ENCODE measurements at places on chromosomes 4 and X.
A peak's percentile ranks its signal among the peaks of the same experiment; 100 is the strongest.

GRCh38 chr4:38354872-38355271 lies 309.1 kb upstream of the KLF3 start:
- no peak for DNase-seq

GRCh38 chr4:8765631-8766590 lies 105.7 kb downstream of the HMX1 start:
- DNase-seq = no peak

DNA sequence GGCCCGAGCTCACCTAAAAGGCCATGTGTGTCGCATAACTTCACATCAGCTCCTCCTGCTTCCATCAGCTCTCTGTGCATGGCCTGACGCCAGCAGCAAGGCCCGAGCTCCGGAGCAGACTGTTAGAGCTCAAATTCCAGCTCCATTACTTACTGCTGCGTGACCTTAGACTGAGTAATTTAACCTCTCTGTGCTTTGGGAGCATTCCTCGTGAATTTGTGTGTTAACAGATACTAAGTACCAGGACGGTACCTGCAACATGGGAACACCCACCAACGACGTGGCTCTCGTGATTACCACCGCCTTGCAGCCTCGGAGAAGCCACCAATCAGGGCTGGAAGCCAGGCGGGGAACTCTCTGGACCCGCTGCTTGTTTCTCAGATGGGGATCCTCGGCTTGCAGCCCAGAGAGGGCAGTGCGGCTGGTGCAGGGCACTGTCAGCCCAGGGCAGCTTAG lies 12.9 kb downstream of the LETM1 start:
- no peak for DNase-seq

DNA sequence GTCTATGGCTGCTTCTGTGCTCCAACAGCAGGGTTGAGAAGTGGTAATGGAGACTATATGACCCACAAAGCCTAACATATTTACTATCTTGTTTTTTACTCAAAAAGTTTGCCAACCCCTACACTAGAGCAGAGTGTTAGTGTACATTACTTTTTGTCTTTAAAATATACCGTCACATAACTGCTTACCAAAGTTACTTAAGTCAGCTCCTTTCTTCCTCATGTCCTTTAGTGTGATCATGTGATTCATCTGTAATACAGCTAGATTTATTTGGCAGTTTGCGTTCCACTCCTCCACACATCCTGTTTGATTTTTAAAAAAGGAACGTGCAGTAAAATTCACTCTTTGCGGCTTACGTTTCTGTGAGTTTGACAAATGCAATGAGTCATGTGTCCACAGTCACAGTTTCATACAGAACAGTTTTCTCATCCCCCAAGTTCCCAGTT lies 162.4 kb upstream of the GPRIN3 start:
- DNase-seq = no peak

- DNase-seq = no peak
These were observed 25.6 kb upstream of the MSANTD1 start for GRCh38 chr4:3223346-3223745.

- DNase-seq = no peak
These were observed 50.4 kb upstream of the PTPN13 start for GRCh38 chr4:86543560-86544309.

GRCh38 chrX:46584736-46585135 lies 11.2 kb downstream of the CHST7 start:
- DNase-seq = no peak

DNA sequence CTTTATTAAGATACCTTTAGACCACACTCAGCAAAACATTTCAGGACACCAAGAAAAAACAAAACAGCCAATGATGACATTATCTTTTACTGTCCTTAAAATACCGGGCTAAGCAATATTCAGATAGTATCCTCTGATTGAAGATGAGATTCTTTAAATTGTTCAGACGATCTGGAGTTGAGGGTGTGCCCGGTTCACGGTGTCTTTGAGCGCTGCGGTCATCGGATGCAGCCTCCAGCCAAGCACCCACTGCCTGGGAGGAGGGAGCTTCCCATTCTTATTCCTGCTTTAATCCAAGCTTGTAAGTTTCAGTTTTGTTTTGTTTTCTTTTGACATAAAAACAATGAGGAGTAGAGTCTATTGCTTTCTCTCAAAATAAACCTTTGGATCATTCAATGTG lies 14.1 kb downstream of the FAM149A start:
- DNase-seq = no peak

GRCh38 chr4:140176735-140177134 lies 22.8 kb upstream of the MAML3 start:
- no peak for DNase-seq

- DNase-seq = no peak
These were observed 175.5 kb downstream of the DHRSX start for GRCh38 chrX:2325076-2325784.

- DNase-seq = no peak
These were observed 74.9 kb downstream of the TBL1X start for GRCh38 chrX:9539605-9540387.

GRCh38 chr4:5199912-5200311 lies 148.6 kb downstream of the STK32B start:
- peak; percentile 34 for DNase-seq

DNA sequence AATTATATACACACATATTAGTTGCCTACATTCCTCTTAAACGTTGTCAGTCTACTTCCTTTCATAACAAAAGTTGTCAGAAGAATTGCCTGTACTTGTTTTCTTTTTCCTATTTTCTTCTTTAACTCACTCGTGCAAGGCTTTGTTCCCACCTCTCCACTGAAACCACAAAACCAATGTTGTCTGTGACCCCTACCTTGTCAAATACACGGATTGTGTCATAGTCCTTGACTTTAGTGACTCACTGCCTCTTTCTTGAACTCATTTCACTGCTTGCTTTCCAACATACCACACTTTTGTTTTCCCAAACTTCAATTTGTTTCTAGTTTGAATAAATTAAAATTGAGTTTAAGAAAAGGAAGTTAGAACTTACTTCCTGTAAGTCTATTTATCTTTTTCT lies 283.9 kb upstream of the AGA start:
- DNase-seq = no peak

- DNase-seq = no peak
These were observed 93.8 kb downstream of the INPP4B start for GRCh38 chr4:142752202-142752786.

DNA sequence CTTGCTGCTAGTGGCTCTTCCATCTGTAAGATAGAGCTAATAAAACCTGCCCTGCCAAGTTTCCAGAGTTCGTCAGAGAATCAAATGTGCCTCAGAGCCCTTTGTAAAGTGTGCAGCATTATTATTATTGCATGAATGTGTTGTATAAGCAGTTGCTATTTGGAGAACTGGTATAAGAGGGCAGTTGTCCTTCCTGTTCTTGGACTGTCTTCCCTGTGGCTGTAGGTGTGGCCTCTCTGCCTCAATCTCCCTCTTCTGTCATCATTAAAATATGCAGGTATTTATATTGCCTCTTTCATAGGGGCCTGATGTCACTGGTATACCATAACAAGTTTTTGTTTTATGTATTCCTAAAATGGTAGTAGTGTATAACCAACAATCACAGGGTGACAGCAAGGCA lies 3.8 kb downstream of the MTM1 start:
- no peak for DNase-seq

- DNase-seq = no peak
These were observed 101.5 kb downstream of the DHX15 start for GRCh38 chr4:24482871-24483270.

DNA sequence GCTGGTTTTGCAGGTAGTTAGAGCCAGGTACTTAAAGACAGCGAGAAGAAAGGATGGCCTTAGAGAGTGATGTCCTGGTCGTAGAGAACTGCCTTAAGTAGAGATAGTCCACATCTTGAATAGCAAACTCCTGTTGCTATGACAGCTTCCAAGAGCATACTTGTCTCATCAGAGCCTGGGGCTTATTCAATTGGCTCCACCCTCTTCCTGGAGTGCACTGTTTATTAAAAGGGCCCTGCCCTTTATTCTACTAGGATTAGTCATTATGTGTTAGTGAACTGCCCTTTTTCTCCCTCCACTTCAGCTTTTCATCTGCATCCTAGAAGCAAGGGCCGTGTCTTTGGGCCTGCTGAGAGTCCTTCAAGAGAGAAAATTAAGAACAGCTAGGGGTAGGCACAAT lies 94.5 kb upstream of the EOLA2 start:
- no peak for DNase-seq

- no peak for DNase-seq
These were observed 172.6 kb downstream of the RBM46 start for GRCh38 chr4:154953691-154954090.

GRCh38 chr4:128600996-128601871 lies 208.3 kb upstream of the JADE1 start:
- peak; percentile 44 for DNase-seq

GRCh38 chrX:141936080-141936479 lies 32.4 kb downstream of the MAGEC1 start:
- DNase-seq = no peak

- DNase-seq = no peak
These were observed 18.7 kb downstream of the TMEM150C start for GRCh38 chr4:82543131-82543530.

- peak; percentile 24 for DNase-seq
These were observed 49.7 kb downstream of the TMPRSS11F start for GRCh38 chr4:68079928-68080327.

DNA sequence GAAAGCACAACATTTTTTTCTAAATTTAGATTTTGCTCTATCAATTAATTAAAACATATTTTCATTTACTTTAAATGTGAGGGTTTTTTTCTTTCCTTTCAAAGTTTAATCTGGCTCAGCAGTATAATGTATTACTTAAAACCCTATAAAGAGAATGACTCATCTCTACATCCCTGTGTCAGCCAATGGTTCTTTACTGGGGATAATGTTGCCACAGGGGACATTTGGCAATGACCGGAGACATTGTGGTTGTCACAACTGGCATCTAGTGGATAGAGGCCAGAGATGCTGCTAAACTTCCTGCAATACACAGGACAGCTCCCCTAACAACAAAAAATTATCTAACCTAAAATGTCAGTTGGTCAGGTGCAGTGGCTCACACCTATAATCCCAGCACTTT lies 53.8 kb downstream of the SYNPO2 start:
- no peak for DNase-seq

- DNase-seq = peak; percentile 58
These were observed 74.3 kb downstream of the WFS1 start for GRCh38 chr4:6343939-6344408.

DNA sequence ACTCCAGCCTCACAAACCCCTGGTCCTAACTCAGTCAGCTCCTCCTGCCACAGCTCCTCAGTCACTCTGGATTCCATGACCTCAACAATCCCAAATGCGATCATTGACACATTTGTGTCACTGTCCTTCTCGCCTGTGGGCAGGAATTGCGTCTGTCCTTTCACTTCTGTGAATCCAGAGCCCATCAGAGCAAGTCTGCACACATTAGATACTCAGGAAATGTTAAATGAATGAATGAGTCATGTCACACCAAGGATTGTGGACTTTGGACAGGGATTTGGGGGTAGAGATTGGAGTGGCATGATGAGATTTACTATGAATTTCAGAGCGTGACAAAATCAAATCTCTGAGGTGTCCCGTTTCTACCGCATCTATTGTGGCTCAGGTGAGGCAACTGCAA lies 11.8 kb upstream of the CLDN24 start:
- no peak for DNase-seq

- no peak for DNase-seq
These were observed 133.0 kb upstream of the TMLHE start for GRCh38 chrX:155745792-155746191.

DNA sequence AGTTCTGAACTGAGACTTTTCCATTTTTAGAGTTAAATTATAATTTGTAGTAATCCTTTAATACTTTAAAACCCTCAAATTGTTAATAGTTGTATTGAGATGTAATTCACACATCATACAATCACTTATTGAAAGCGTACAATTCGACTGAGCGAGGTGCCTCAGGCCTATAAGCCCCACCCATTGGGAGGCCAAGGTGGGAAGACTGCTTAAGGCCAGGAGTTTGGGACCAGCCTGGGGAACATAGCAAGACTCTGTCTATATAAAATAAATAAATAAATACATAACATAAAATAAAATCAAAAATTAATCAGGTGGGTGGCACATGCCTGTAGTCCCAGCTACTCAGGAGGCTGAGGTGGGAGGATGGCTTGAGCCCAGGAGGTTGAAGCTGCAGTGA lies 70.3 kb downstream of the RWDD4 start:
- no peak for DNase-seq

- DNase-seq = no peak
These were observed 235.0 kb downstream of the MAML3 start for GRCh38 chr4:139919004-139919403.

DNA sequence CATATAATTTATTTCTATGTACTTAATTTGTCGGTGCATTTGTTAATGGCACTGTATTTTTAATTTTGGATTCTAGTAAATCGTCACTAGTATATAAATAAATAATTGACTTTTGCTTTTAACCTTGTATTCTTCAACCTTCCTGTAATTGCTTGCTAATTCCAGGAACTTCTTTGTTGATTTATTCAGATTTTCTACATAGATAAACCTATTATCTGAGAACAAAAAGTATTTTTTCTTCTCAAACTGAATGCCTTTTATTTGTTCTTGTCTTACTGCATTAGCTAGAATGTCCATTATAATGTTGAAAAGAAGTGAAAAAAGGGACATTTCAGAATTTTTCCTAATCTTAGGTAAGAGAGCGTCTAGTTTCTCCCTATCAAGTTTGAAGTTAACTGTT lies 839.1 kb downstream of the SH3BGRL start:
- DNase-seq = no peak

DNA sequence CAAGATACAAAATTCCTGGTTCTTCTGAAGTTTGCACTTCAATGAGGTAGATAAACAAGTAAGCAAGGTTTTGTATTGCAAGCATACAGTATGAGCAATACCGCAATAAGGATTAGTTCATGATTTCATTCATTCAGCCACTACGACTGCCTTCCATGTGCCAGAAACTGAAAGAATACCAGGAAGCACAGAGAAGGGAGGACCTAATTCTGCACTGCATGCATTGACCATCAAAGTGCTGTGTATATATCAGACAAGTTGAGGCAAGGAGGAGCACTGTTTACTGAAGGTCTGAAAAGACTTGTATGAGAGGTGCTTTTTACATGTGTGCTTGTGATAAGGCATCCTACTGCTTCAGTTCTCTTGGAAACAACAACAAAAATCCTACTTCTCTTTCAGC lies 40.9 kb upstream of the GPM6B start:
- DNase-seq = no peak

GRCh38 chr4:22504447-22504846 lies 11.4 kb downstream of the ADGRA3 start:
- no peak for DNase-seq

GRCh38 chr4:155667568-155668511 lies 1.2 kb downstream of the GUCY1A1 start:
- DNase-seq = peak; percentile 66

GRCh38 chr4:89658701-89659024 lies 178.3 kb downstream of the SNCA start:
- no peak for DNase-seq

All from iPS-NIHi11 (cell line).